ENCODE measurements at places on chromosomes 7 and 10. TPM values are rescaled to one million over a fixed set of nuclear protein-coding genes. Genes with fewer than 3 reads are reported as not detected.

DNA sequence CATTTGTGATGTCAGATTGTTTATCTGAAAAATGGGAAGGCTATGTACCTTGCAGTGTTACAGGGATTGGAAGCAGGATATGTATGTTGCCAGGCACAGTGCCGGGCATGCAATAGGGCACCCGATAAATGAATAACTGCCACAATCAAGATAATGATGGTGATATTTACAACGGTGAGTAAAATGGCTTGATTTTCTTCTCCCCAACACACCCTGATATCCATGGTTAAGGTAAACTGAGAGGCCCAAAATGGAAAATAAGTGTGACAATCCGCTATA, 108.3 kb downstream of the CYP26A1 start:
- H3K36me3 ChIP-seq: no peaks in the 10 kb centered on the region
- no peak for DNase-seq
- no peaks in the 10 kb centered on the region for H3K27me3 ChIP-seq
- H3K4me1 ChIP-seq: no peaks in the 10 kb centered on the region
- H3K4me3 ChIP-seq: no peak overlapping the region
- no peak overlapping the region for H3K27ac ChIP-seq

- peaks cover 9% of the 10 kb centered on the region for H3K4me1 ChIP-seq
- H3K27ac ChIP-seq: no peak overlapping the region
- no peaks in the 10 kb centered on the region for H3K36me3 ChIP-seq
- DNase-seq: no peak
- no peak overlapping the region for H3K4me3 ChIP-seq
- no peaks in the 10 kb centered on the region for H3K27me3 ChIP-seq
Observed at GRCh38 chr10:112467541-112468075, 20.6 kb downstream of the VTI1A start.

GRCh38 chr7:140591180-140591902, 49.3 kb downstream of the DENND2A start:
- no peak for DNase-seq
- no peak overlapping the region for H3K27ac ChIP-seq
- no peaks in the 10 kb centered on the region for H3K36me3 ChIP-seq
- H3K4me1 ChIP-seq: no peaks in the 10 kb centered on the region
- no peak overlapping the region for H3K4me3 ChIP-seq

GRCh38 chr10:132393695-132394181, 3.3 kb upstream of the PWWP2B start:
- no peak for DNase-seq
- H3K27me3 ChIP-seq: no peaks in the 10 kb centered on the region
- no peak overlapping the region for H3K4me3 ChIP-seq
- H3K27ac ChIP-seq: no peak overlapping the region

DNA sequence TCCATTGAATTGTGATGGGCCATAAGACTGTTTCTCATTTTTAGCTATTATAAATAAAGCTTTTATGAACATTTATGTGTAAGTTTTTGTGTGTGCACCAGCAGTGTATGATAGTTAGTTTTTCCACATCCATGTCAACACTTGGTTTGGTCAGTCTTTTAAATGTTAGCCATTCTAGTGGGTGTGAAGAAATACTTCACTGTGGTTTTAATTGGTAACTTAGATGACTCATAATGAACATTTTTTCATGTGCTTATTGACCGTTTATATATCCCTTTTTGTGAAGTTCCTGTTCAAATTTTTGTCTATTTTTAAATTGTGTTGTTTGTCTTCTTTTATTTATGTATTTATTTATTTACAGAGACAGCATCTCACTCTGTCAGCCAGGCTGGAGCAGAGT, 23.6 kb upstream of the PDK4 start:
- H3K4me1 ChIP-seq: no peaks in the 10 kb centered on the region
- DNase-seq: no peak
- no peak overlapping the region for H3K4me3 ChIP-seq

- H3K27ac ChIP-seq: no peak overlapping the region
- H3K4me3 ChIP-seq: no peak overlapping the region
- DNase-seq: no peak
- no peaks in the 10 kb centered on the region for H3K27me3 ChIP-seq
Observed at GRCh38 chr10:15182540-15183207, 14.2 kb upstream of the NMT2 start.

DNA sequence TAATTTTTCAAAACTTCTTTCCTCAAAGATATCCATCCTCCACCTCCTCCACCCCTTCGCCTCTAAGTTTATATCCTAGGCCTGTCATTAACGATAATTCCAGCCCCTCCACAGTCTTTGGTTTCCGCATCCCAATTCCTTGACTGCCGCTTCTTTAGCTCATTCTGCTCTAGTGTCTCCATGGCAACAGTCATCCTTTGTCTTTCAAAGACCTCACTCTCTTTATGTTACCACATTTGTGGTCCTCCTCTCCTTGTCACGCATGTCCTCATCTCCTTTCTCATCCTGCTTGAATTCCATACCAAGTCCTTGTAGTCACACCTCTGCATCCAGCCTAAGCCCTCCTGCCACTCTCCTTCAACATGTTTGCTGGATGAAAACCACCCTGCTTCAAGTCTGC, 511.2 kb upstream of the KLF6 start:
- H3K27ac ChIP-seq: no peak overlapping the region
- no peaks in the 10 kb centered on the region for H3K36me3 ChIP-seq
- no peaks in the 10 kb centered on the region for H3K4me1 ChIP-seq
- H3K27me3 ChIP-seq: no peaks in the 10 kb centered on the region
- no peak overlapping the region for H3K4me3 ChIP-seq

DNA sequence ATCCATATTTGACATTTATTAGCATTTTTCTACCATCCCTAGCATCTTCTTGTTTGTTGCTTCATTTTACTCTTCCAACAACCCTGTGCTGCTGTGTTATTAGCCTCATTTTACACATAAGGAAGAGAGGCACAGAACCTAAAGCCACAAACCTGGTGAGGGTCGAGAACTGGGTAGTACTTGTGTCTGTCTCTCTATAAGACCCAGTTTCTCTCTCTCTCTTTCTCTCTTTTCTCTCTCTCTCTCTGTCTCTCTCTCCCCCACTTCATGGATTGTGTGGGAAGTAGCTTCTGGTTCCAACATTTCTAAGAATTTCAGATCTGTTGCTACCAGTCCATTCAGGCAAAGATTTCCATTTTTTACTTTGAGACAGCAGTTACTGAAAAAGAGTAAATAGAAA, 1.4 kb upstream of the FRA10AC1 start:
- no peak overlapping the region for H3K27ac ChIP-seq
- no peak overlapping the region for H3K4me3 ChIP-seq
- no peaks in the 10 kb centered on the region for H3K36me3 ChIP-seq
- no peaks in the 10 kb centered on the region for H3K27me3 ChIP-seq
- DNase-seq: no peak

DNA sequence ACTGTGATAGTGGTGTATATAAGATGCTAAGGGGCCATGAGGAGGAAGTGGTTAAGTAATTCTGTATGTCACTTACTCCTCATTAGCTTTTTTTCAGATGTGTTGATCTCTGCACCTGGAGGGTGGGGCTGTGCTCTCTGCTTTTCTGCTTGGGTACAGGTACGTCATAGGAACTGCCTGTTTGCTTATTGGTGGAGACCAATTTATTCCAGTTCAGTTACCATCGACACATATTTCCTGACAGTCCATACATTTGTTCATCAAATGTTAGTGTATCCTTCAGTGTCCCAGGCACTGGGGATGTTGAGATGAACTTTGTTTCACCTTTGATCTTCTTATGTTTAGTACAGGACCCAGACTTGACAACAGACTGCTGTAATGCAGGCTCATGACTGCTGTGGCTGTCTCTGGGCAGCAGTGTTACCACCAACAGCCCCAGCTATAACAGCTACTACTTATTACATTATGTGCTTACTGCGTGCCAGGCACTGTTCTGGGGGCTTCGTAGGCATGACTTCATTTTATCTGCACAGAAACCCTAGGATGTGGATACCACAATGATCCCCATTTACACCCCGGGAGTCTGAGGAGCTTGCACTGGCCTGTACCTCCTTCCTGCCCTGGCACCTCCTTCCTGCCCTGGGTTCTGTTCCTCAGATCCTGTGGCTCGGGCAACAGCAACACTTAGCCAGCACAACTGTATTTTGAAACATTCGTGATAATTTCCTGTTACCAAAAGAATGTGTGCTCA, 87.4 kb downstream of the BUB3 start:
- no peaks in the 10 kb centered on the region for H3K36me3 ChIP-seq
- H3K27ac ChIP-seq: no peak overlapping the region
- no peaks in the 10 kb centered on the region for H3K27me3 ChIP-seq

GRCh38 chr10:10055656-10056442, 961.8 kb upstream of the CELF2 start:
- H3K27me3 ChIP-seq: no peaks in the 10 kb centered on the region
- H3K27ac ChIP-seq: no peak overlapping the region
- no peaks in the 10 kb centered on the region for H3K4me1 ChIP-seq

- no peak overlapping the region for H3K27ac ChIP-seq
- no peaks in the 10 kb centered on the region for H3K36me3 ChIP-seq
- no peak for DNase-seq
Observed at GRCh38 chr7:147013825-147014224, 897.2 kb downstream of the CNTNAP2 start.

Gene GBX1
- 2.9 TPM for total RNA-seq

Gene GPR15LG
- total RNA-seq: not detected

Gene RPEL1
- total RNA-seq: not detected

Gene SLC25A28
- total RNA-seq: 58.2 TPM

Gene WEE2
- total RNA-seq: 1.4 TPM

Gene NPTX2
- total RNA-seq: 136 TPM
